ENCODE measurements at places on chromosomes 13 and 19. TPM values are rescaled to one million over a fixed set of nuclear protein-coding genes. Genes with fewer than 3 reads are reported as not detected.

TEX101 gene
- not detected for total RNA-seq

NUP58 gene
- total RNA-seq: 116 TPM

GRWD1 gene
- 55.8 TPM for total RNA-seq

SPACA4 gene
- total RNA-seq: not detected

- peak; percentile 46 for DNase-seq
These were observed 19.6 kb downstream of the TMEM150B start for GRCh38 chr19:55305491-55305890.

GRCh38 chr13:73740666-73741065 is 393.5 kb downstream of the KLF12 start:
- DNase-seq: no peak

GRCh38 chr19:33724721-33725060 is 72.0 kb upstream of the KCTD15 start:
- no peak for DNase-seq

DNA sequence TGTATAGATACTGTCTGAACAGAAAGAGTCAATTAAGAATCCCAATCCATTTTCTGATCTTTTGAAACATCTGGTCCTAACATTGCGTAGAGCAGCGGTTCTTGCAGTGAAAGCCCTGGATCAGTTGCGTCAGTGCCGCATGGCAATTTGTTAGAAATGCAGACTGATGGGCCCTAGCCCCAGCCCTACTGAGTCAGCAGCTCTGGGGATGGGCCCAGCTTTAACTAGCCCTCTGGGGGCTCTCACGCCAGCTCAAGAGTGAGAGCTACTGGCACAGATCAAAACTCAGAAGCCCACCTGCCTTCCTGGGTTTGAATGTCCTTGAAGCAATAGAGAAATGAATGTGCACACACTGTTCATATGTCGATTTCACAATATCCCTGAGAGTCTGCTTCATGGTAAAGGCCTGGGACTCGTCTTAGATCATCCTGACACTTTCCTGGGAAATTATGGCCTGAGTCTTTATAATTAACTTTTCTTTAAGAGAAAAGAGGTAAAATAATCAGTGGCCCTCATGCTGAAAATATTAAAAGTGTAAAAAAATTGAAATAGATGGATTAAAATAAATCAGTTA is 206.8 kb upstream of the TMTC4 start:
- DNase-seq: no peak

DNA sequence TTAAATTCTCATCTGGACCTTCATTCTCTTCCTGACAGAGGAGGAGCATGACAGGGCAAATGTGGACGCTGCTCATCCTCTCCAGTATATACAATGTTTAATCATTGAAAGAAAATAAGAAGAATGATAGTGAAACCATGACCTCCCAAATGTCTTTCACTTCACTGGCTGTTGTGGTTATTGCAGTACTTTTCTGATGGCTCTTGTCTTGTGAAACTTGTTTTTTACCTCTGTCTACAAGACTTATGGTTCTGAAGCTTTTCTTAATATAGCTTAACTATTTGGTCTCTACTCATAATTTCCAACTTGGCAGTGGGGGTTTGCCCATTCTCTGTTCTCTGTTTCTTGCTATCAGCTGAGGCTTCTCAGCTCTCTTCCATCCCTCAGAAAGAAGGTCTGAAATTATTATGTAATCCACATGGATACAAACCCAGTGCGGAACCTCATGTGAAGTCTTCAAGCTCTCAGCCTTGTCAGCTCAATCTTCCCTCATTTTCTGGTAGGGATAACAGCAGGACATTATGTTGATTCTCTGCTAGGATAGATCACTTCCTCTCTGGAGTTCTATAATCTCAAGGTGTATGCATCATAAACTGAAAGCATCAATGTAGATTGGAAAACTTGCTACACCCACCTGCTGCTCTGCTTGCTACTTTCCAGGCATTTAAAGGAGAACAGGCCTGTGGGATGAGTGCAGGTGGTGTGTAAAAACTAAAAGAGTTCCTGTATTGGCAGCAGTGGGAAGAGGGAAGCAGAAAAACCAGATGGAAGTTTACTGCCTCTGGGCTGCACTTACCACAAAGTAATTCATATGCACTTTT is 250.3 kb upstream of the HTR2A start:
- DNase-seq: no peak

DNA sequence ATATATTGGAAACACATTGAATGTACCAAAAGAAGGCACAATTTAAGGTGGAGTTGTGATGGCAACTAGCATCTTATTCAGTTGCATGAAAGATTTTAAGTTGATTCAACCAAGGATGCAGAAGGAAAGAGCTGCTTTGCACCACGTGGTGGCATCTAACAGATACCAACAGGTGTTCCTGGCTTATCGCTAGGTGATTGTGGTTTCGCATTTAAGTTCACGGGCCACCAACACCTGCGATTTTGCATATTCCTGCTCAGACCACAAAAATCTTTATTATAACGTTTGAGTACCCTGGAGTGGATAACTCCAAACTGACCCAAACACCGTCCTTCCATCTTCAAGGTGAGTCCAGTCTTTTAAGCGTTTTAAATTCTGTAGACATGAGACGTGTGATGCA is 45.3 kb downstream of the RGCC start:
- no peak for DNase-seq

GRCh38 chr19:51721905-51722304 is 1.9 kb downstream of the HAS1 start:
- no peak for DNase-seq

GRCh38 chr19:4007021-4007835 is at the start of gene PIAS4:
Gene PIAS4 (plus strand): TSS chr19:4007736. CDS start chr19:4007761, 25 bp downstream.
- peak; percentile 95 for DNase-seq

GRCh38 chr19:37467608-37468090 is 405 bp upstream of the ZNF569 start:
- no peak for DNase-seq

DNA sequence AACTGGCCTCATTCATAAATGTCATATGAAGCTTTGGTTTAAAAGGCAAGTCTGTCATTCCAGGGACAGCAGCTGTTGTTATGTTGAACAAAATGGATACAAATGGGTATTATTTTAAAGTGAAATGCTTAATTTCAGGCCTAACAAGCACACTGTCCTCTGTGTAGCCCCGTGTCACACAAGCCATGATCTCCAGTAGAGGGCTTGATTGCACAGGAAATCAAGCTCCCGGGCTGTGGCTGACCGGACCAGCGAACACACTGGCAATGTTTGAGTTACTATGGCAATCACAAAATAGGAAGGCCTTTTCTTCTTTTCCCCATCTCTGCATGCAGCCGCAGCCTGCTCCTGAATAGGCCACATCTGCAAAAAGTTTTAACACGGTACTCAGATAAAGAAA is 64.0 kb upstream of the GSX1 start:
- DNase-seq: no peak

Data from MCF 10A (cell line).